A549 (cell line): ENCODE measurements at places on chromosomes 1 and 21. TPM values are rescaled to one million over a fixed set of nuclear protein-coding genes. Genes with fewer than 3 reads are reported as not detected.

FCAMR gene
- not detected in 3 replicates for polyA plus RNA-seq

FRRS1 gene
- 2.0 to 2.4 TPM (median 2.2 TPM) in 3 replicates for polyA plus RNA-seq

AVPR1B gene
- not detected in 3 replicates for polyA plus RNA-seq

DNA sequence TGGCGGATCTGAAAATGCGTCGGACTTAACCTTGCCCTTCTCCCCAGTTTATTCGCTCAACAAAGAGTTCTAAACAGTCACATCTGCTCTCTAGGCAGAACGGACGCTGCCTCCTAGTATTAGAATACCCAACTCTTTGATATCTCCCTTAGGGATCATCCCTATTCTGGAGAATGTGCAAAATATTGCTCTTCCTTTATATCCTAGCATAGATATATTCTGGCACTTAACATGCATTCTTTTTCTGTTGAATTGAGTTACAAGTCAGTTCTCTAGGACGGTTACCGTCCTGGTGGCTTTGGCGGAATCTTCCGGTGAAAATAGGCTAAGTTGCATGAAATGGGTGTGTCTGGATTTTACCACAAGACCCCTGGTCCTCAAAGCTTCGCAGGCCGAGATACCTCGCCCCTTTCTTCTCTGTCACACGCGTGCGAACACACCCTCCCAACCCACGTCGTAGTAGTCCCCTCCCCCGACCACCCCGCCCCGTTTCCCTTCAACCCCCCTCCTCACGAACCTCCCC lies 501 bp upstream of the DNAJC6 start:
- DNase-seq, result no peak

DNA sequence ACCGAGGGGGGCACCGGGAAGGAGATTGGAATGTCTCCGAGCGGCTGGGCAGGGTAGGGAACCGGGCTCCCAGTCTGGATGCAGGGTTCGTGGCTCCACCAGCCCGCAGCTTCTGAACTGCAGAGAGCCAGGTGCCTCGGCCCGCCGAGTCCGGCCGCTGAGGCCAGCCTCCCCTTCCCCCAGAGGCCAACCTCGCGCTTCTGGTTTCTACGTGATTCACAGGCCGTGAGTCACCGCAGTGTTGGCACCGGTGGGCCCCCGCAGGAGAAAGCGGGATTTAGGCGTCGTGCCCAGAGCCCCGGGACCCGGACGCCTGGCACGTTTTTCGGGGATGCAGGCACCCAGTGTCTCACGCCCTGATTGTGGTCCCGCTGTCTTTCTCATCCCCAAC lies 458 bp downstream of the CRABP2 start:
- DNase-seq, result peak; percentile 53

DNA sequence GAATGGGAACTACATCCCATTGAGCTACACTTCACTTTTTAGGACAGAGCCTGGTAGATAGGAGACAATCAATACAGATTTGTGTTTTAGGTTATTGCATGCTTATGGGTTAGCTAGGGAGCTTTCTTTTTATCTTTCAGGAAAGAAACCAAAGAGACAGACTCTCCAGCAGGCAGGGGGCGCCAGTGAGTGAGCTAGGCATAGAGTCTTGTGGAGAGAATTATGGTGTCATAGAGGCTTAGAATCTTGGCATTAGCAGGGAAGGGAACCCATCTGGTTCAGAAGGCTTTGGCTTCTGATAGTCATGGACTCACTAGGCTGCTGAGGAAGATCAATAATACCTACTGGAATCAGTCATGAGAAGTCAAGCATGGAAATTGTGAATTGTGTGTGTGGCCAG lies at the start of gene SMCP:
Gene SMCP (plus strand): TSS at position 281 of the 400 bp plus-strand sequence. CDS start 6,101 bp downstream, outside the sequence.
- DNase-seq, result peak; percentile 9

ZDHHC18 gene
- 15.0 to 16.2 TPM (median 15.7 TPM) in 3 replicates for polyA plus RNA-seq

DNA sequence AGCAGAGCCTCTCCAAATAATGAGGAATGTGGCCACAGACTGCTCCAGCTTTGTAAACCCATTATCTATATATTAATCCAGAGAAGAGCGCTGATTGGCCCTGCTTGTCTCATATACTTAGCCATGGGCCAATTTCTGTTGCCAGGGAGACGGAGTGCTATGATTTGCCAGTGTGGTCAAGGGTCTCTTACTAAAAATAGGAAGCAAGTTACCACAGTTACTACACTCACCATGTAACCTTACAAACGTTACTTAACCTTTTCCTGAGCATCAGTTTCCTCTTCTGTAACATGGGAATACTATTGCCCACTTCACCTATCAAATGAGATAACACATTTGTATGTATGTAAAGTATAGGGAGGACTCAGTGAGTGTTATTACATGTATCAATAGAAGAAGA lies 7.7 kb upstream of the S100A2 start:
- DNase-seq, result no peak
